ENCODE measurements at places on chromosomes 7 and 10. TPM values are rescaled to one million over a fixed set of nuclear protein-coding genes. Genes with fewer than 3 reads are reported as not detected.

DNA sequence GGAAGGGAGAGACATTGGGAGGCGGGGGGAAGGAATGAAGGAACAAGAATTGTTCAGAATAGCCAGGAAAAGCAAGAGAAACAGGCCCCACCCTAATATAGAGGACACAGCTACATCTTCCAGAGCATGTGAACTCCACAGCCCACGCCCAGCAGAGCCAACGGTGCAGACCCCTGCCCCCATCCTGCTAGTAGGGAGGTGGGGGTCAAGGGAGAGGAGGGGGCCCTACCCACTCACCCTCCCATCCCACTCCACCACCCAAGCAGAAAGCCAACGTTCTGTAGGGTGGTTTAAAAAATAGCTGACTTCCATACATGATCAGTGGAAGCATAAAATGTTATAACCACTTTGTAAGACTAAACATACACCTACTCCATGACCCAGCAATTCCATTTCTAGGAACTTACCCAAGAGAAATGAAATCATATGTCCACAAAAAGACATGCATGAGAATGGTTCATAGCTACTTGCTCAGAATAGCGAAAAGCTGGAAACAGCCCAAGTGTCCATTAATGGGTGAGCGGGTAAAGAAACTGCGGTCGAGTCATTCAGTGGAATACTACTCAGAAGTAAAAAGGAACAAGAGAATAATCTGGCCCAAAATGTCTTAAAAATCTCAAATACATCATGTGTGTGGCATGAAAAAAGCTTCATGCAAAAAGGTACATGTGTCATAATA is 31.8 kb downstream of the CTBP2 start:
- DNase-seq: no peak

DNA sequence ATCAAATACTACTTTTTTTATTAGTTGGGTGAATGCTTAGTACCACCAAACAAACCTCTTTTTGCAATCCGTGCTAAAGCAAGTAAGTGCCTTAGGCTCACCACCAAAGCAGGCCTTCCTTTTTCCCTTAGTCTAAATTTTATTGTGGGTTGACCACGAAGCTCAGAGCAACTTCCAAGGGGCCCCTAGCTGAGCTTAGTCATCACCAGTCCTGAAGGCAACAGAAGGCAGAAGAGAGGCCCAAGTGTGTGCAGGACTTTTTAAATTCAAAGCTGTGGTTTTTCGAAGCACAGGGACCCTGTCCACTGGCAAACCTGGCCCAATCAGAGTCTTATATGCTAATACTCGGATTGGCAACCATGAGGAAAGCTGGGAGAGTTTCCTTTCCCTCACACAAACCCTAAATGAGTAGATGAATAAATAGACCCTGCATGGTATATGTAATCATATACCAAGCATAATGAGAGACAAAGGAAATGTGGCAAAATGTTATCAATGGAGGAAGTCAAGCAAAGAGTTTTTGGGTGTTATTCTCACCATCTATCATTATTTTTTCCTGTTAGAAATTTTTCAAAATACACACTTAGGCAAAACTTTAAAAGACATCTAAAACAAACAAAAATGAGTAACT is 453.2 kb upstream of the GALNT17 start:
- DNase-seq: no peak

GRCh38 chr7:35037526-35038341 is 449 bp upstream of the DPY19L1 start:
- DNase-seq: peak; percentile 99

FEZF1 gene
- total RNA-seq: not detected

- no peak for DNase-seq
Observed at GRCh38 chr10:34022195-34022594, 687.7 kb upstream of the NRP1 start.

GRCh38 chr7:67858931-67859330 is 862.3 kb downstream of the TYW1 start:
- no peak for DNase-seq

DNA sequence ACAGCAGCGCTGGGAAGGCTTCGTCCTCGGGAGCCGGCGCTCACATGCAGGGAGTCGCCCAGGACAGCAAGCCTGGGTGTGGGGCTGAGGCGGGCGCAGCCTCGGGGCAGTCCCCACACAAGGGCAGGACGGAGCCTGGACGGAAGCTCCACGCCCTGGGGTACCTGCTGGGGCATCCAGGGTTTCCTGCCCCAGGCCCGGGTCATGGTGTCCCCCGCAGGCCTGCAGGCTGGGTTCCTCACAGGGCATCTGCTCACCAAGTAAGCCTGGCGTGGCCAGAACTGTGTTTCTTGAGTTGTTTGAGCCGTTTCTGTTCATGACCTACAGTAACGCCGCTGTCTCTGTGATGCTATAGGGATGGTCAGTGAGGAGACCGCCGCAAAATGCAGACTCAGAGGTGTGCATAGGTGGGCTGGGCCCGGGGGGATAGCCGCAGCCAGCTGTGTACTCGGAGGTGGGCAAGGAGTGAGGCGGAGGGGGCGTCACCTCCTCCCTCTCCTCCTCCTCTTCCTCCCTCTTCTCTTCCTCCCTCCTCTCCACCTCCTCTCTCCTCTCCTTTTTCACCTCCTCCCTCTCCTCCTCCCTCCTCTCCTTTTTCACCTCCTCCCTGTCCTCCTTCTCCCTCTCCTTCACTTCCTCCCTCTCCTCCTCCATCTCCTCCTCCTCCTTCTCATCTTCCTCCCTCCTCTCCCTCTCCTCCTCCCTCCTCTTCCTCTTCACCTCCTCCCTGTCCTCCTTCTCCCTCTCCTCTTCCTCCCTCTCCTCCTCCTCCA is 438.9 kb downstream of the DNAJB6 start:
- DNase-seq: no peak

DNA sequence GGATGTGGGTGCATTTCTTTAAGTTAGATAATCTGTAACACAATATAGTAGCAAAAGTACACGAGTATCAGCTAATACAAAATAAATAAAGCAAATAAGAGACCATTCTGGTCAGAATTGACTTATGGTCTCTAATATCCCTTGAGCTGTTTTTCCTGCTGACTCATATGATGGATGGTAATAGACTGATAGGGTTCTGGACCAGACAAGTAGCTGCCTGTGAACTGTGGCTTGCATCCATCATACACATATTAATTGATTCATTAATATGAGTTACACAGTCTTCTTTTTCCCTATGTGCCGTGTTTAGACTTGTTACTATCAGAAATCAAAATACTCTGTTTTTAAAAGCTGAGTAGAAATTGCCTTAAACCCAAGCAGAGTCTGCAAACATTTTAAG is 762.8 kb downstream of the GATA3 start:
- DNase-seq: no peak

SLC26A4 gene
- total RNA-seq: 0.61 TPM

NACAD gene
- 4.0 TPM for total RNA-seq

GRCh38 chr7:130201796-130202195 is 3.4 kb downstream of the TMEM209 start:
- no peak for DNase-seq

DNA sequence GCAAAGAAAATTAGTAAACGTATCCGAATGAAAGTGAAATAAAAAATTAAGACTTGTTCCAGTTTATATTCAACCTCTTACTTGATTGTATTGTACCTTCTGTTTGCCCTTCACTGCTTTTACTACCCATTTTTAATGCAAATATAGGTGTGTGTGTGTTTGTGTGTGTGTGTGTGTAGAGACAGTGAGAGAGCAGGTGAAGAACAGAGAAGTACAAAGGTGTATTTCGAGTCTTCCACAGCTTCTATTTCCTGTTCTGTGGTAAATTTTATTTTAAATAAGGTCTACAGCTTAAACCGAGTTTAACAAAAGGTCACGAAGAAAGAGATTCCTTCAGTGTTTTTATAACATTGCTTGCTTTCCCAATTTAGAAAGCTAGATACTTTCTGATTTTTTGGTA is 12.7 kb upstream of the SVIL start:
- DNase-seq: no peak

GRCh38 chr7:36512616-36513015 is 123.0 kb downstream of the ANLN start:
- DNase-seq: no peak

ELN gene
- 24.4 TPM for total RNA-seq

DNA sequence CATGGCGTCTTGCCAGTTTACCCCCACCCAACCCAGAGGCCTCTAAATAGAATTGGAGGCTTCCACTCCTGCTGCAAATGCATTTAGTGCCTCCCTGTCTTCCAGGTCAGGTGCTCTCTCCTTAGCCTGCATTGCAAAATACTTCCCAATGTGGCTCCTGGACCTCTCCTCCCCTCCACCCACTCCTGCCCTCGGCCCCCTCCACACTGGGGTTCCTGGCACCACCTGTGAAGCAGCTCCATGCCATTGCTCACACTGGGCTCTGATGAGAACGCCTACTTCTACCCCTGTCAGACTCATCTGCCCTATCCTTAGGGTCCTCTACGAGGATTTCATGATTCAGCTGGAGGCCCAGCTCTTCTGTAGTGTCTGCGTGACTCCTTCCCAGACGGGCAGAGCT is 37.4 kb downstream of the C10orf120 start:
- DNase-seq: no peak

- no peak for DNase-seq
Observed at GRCh38 chr7:130301501-130302020, 8.6 kb downstream of the CPA4 start.

DNA sequence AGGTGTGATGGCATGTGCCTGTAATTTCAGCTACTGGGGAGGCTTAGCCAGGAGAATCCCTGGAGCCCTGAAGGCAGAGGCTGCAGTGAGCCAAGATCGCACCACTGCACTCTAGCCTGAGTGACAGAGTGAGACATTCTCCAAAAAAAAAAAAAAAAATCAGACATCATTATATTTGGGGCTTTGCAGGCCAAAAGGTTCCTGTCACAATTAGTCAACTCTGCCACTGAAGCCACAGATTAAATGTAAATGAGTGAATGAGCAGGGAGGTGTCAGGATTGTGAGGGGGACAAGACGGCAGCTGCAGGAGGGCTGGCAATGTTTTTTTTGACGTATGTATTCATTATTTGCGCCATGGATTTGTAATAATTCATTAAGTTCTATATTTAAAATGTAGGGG is 3.3 kb downstream of the ZNF33B start:
- DNase-seq: no peak

CNNM1 gene
- 1.1 TPM for total RNA-seq

GSTO2 gene
- 8.4 TPM for total RNA-seq

NEUROG3 gene
- total RNA-seq: not detected

DNA sequence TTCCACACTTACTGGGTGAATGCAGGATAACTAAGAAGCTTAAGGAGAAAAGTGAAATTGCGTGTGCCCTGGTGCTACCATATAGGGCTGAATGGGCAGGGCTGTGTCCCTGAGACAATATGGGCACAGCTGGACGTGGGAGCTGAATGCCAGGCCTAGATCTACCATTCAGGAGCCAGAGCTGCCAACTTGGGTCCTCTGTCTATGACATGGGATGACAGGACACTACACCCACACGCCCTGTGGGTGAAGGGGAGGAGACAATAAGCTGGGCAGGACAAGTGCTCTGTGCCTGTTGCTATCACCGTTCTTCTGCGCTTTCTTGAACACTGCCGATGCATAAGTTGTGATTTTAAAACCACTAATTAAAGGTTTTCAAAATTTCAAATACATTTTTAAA is 293.9 kb downstream of the TNS3 start:
- DNase-seq: no peak

GFRA1 gene
- total RNA-seq: 9.2 TPM

TMEM26 gene
- total RNA-seq: 1.3 TPM

DNA sequence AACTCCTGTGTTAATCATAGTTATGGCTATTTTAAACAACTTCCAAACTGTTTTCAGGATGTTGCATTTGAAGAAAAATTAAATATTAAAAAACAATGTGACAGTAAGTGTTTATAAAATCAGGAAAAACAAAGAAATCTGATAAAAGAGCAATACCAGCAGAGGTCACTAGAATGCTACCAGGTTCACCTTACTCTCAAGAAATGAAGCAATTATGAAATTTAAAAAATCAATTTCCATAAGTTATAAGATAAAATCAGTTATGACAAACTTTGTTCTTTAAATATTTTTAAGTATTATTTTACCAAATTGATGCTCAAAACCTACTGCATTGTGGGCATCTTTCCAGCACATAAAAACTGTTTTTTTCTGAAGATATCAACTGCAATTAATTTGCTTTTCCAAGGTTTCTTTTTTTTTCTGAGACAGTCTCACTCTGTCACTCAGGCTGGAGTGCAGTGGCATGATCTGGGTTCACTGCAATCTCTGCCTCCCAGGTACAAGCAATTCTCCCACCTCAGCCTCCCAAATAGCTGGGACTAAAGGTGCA is 50.7 kb upstream of the RHEB start:
- DNase-seq: no peak

WIPF3 gene
- total RNA-seq: 0.34 TPM

GRCh38 chr10:131777162-131777561 is 123.6 kb upstream of the PPP2R2D start:
- no peak for DNase-seq

NPSR1 gene
- not detected for total RNA-seq

- DNase-seq: no peak
Observed at GRCh38 chr7:7256731-7257274, 74.5 kb downstream of the C1GALT1 start.

- DNase-seq: no peak
Observed at GRCh38 chr10:132549371-132549770, 11.8 kb downstream of the INPP5A start.

DNA sequence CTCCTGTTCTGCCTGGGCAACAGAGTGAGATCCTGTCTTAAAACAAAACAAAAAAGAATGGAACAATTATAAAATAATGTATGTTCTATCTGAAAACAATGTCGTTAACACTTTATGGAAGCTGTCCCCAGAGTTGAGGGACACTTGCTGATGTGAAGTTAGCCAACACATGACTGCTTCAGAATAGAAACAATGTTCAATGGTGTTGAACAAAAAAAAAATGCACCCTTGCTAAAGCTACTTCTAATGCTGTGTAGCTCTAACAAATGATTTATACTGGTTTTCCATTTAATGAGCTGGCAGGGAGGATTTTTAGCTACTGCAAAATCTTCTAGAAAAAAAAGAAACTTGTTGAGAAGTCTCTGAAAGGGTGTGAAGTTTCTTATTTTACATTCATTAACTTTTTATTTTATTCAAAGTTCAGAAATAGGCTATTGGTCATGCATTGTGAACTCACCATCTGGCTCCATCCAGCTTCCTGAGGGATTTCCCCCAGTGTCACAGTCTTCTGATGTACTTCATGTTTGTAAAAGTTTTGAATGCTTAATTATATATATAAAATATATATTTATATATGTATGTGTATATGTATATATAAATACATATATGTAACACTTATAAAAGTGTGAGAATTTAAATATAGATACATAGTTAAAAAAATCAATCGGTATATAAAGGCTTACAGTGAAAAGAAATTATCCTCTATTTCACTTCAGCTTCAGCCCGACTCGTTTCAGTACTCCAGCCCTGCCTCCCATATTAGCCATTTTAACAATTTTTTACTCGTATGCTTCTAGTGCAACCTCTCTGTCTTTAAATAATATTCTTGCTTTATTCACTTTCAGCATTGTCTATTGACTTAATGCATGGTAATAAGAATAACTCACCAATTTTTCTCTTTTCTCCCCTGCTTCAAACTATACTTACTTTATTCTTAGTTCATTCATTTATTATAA is 35.0 kb downstream of the HDAC9 start:
- DNase-seq: no peak

SH2D4B gene
- 1.0 TPM for total RNA-seq

GRCh38 chr7:14691597-14692203 is 210.9 kb downstream of the DGKB start:
- peak; percentile 28 for DNase-seq

GRCh38 chr7:129376778-129377700 is 57.2 kb upstream of the STRIP2 start:
- peak; percentile 48 for DNase-seq
